ENCODE measurements at places on chromosomes 12 and 14.

DNA sequence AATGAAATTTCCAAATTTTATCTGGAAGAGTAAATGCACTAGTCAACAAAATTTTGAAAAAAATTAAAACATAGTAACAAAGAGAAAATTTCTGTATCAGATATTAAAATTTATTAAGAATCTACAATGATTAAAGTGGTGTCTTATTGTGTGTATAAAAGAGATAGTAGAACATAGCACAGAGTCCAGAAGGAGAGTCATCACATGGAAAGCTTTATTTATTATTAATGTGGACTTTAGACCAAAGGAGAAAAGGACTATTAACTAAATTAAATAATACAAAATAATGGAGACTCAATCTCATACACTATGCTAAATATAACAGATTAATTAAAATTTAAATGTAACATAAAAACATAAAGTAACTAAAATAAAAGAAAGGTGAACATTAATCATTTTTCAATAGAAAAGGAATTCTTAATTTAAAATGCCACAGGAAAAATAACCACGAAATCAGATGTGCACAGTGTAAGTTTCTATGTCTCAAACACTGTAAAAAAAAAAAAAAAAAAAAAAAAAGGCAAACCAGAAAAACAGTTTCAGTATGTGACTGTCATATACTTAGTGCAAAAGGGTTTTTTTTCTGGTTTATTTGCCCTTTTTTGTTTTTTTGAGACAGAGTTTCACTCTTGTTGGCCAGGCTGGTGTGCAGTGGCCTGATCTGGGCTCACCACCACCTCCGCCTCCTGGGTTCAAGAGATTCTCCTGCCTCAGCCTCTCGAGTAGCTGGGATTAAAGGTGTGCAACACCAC lies 95.4 kb downstream of the MYF5 start:
- no peak for DNase-seq

DNA sequence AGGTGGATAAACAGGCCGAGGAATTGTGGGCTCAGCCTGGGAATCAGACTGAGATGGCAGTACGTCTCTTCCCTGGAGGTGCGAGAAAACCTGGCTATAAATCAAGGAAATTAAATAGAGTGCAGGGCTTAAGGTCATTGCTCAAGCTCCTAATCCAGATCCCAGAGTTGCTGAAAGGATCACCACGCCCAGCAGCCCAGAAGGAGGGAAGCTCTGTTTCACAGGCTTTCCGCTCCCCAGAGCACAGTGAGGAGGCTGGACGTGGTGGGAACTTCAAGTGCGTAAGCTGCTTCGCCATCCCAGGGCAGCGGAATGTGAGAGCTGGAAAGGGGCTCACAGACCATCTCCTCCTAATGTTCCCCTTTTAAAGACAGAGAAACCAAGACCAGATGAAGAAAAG lies 651.6 kb upstream of the TBX3 start:
- no peak for DNase-seq

DNA sequence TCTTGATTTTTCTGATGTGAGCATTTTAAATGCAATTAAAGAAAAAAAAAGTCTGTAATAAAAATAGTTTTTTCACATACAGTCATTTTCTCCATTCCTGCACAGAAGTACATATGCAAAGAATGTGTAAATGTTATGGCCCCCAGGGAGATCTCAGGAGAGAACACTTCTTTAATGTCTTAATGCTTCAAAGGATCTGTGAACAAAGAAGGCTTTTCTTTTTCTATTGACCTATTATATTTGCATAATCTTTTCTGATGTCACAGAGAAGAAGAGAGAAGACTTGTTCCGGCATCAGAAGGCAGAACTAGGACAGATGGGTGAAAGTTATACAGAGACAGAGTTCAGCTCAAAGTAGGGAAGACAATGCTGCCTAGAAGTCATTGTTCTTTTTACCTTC lies 413.5 kb upstream of the STXBP6 start:
- no peak for DNase-seq

DNA sequence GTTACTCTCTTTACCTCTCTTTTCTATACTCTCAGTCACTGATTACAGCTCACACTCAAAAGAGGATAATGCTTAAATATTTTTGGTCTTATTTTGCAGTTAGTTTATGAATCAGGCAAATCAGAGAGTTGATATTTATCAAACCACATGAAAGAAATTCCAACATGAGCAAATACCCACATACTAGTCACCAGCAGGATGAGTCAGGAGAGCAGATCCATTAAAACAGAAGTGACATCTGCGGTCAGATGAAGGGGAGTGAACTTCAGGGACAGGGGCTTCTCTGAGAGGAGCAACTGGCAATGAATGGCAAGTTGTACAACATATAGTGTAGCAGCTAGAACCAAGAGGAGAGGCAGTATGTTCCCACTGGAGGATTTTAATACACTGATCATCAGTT lies 258.7 kb downstream of the SYT10 start:
- DNase-seq, result no peak

- DNase-seq, result no peak
These were observed 28.2 kb downstream of the TRAF3 start for GRCh38 chr14:102805371-102805891.

DNA sequence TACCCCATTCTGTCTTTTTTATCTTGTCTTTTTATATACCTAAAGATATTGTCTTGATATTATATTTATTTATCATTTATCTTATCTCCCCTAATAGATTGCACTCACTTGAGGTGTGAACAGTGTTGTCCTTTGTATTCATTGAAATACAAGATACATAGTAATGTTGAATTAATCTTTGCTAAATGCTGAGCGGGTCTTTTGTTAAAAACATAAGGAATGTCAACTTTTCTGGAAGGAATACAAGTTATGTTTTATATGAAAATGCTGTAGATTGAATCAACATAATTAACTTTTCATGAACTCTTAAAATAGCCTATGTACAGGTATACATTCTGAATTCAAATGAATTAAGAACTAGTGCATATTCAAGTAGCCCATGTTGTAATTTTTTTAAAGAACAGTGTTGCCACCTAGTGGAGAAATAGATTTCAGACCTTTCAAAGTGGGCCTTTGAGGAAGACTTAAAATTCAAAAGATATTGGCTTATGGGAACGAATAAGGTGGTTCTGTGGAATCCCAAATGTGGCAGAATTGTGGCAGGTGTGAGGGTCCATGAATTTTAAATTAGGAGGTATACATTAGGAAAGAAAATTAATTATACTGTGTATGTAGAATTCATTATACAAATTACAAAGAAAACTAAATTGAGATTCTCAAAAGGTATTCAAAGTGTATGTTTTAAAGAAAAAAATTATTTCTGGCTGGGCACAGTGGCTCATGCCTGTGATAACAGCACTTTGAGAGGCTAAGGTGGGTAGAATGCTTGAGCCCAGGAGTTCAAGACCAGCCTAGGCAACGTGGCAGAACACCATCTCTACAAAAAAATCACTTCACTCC lies 19.1 kb downstream of the BBOF1 start:
- DNase-seq, result no peak

- no peak for DNase-seq
These were observed 182.2 kb upstream of the SFSWAP start for GRCh38 chr12:131528667-131529066.

- no peak for DNase-seq
These were observed 312.1 kb downstream of the VRK1 start for GRCh38 chr14:97109234-97109633.

GRCh38 chr12:109291521-109292341 lies 17.4 kb downstream of the FOXN4 start:
- DNase-seq, result no peak

DNA sequence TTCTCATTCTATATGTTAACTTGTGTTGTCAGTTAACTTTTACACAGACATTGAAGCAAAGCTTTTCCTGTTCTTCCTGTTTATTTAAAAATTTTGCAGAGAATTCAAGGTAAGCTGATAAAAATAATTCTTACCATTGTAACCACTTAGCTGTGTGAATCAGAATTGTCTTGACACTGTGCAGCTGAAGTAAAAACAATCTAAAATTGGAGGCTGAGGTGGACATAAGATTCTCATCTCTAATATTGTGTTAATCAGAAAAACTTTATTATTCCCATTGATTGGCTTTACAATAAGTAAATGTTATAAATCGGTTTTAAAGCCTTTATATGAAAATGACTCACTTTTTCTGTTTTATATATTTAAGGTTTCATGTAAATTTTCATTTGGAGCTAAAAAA lies 240.3 kb upstream of the PLEKHG7 start:
- no peak for DNase-seq

DNA sequence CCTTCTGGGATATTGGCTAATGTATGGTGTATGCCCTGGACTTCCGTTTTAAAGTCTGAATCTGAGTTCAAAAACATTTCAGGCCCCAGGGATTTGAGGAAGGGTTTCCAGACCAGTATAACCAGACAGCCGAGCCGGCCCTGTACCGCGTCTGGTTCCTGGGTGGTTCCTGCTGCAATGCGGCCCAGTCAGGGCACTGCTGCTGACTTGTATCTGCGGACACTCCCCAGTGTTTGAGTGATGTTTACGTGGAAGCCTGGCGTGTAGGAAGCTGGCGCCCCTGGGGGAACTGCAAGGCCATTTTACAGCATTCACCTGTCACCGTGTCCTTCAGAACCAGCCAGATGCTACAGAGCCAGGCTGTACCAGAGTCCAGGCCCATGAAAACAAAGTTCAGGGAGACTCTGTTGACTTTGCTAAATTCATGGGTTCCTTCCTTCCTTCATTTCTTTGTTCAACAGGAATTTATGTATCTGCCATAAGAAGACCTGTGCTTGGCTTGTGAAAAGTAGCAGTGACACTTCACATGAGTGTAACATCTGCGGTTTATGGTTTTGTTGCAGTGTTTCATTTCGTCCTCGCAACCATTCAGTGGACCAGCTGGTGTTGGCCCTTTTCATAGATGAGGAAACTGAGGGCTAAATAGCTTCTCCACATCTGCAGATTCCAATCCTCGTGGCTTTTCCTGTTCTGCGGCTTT lies 16.8 kb downstream of the EML1 start:
- DNase-seq, result no peak

- no peak for DNase-seq
These were observed 7.9 kb downstream of the MBD6 start for GRCh38 chr12:57530396-57531142.

DNA sequence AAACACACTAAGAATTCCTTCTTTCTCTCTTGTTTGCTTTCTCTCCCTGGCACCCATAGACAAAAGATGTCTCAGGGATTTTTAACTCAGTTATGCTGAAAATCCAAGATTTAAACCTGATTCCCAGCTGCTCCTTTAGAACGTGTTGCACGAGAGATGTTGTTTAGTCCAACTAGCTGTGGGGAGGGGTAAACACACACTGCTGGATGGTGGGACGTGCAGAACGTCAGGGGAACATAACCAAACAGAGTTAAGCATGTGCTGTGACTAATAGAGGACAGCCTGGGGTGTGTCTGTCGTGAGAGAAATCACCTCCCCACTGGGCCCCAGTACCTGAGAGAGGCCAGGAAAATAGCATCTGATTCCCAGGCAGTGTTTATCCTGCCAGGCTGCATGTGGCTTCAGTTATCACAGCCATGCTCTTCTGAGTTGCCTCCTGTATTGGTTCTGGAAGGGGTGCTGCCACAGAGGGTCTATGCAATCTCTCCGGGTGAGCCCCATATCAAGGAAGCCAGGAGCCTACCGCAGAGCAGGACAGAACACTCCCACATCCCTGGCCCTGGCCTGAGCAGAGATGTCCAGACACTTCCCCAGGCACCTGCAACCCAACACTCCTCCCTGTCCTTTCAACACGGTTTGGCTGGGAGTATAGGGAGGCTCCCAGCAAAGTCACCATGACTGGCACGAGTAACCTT lies 112.7 kb upstream of the EGLN3 start:
- DNase-seq, result no peak

- DNase-seq, result no peak
These were observed 45.3 kb upstream of the OXA1L start for GRCh38 chr14:22721213-22721612.

Data from CD4-positive, alpha-beta T cell treated with Interleukin-15 for 1 hour (primary cell).